Epithelial cell of proximal tubule (primary cell): ENCODE measurements at places on chromosomes 12 and 14. TPM values are rescaled to one million over a fixed set of nuclear protein-coding genes. Genes with fewer than 3 reads are reported as not detected.

DNA sequence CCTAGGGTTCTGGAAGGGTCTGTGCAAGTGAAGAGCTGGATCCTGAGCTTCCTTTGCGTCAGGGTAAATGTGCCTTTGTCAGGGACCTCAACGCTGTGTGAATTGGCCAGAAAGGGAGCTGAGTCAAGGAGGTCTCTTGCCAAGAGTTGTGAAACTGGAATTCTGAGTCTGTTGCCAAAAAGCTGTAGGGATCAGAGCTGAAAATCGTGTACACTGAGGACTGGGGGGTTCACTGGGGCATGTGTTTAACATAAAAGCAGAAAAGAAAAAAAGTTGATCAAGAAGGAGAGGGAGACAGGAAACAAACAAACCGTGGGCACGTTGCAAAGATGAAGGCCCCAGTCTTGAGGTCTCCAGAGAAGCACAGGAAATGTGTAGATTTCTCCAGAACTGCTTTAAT lies 1081.5 kb downstream of the VRK1 start:
- no peak for DNase-seq

Gene IFNG-AS1
- total RNA-seq = not detected in 2 replicates

DNA sequence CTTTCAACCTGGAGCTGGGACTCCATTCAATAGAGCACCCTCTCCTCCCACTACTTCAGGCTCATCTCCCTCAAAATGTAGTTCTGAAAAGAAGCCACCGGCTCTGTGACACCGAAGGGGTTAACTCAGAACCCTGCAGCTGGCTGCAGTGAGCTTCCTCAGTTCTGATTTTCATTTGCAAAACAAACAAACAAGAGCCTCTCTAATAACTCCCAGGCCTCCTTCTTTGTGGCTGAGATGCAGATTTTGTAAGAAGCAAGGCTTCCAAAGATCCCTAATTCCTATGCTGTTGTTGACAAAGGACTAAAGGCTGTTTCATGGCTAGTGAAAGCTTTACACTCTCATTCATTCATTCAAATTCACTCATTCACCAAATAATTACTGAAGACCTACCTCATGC lies 333.4 kb upstream of the TBX3 start:
- no peak for DNase-seq

Gene GNG2
- 1.8 and 2.5 TPM in 2 replicates for total RNA-seq

GRCh38 chr12:98724384-98725155 lies 79.5 kb downstream of the APAF1 start:
- DNase-seq = no peak

Gene KCNK13
- total RNA-seq = 0.12 and 0.22 TPM in 2 replicates

Gene RDH16
- total RNA-seq = 0.12 TPM in 1 of 2 replicates, not detected in the other
